ENCODE measurements at places on chromosomes 4 and X.

DNA sequence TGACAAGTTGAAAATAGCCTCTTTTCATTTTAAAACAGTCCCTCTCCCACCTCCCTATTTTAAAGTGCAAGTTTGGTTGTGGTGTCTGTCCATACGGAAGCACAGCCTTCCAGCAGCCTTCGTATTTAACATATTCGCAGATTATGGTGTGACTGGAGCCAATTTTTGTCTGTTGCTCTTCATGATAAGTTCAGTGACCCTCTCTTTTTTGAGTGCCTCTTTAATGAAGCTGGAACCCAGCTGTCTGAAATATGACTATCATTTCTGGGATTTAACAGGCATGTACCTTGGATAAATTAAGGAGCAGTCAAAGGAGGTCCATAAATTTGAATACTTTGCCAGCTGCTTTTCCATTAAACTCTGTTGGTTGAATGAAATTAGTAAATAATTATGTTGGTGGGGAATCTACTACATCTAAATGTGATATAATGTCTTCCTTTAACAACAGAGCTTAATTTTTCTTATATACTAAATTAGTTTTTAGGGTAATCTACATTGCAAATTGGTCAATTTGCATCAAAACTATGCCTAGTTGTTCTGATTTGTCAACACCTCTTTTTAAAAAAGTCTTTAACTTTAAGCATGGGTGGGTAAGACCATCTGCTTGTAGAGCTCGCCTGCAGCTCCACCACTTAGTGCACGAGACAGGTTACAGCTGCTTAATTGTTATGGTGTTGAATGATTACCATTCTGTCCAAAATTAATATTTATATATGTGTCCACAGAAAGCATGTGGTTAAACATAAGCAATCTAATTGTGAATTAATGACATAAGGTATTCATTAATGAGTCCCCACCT, 216.6 kb downstream of the DCTD start:
- DNase-seq = no peak

DNA sequence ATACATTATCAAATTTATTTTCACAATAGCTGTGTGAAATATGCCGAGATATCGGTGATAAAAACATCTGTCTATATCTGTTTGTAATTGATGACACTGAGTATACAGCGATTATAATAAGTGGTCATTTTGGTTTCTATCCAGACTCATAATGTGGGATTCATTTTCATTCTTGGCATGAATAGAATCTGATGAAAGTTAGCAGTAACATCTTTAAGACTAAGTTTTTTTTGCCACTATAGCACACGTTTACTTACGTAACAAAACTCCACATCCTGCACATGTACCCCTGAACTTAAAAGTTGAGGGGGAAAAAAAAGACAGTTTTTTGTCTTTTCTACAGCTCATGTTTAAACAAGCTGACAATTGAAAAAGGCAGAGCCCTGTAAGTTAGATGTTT, 86.4 kb downstream of the PPA2 start:
- DNase-seq = no peak

GRCh38 chr4:65265526-65265925, 404.8 kb downstream of the EPHA5 start:
- DNase-seq = no peak

- DNase-seq = no peak
Observed at GRCh38 chr4:56773346-56773745, 48.2 kb downstream of the SPINK2 start.

DNA sequence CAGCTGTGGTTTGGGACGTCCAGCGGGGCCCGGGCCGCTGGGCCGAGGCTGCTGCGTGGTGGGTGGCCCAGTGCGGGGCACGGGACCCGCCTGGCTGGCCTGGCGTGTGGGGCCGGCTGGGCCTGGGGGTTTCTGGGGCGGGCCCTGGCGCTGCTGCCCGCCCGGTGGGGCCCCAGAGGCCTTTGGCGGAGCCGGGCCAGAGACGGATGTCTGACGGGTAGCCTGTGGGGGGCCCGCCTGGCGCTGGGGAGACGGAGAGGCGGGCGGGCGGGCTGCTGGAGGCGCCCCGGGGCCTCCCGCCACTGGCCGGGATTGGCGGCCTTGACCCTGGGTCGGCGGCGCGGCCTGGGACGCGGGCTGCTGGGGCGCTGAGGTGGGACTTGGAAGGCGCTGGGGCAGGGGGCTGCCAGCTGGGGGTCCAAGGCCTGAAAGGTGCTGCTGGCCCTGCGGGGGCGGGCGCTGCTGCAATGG, 8.1 kb upstream of the TIMP1 start:
- no peak for DNase-seq

DNA sequence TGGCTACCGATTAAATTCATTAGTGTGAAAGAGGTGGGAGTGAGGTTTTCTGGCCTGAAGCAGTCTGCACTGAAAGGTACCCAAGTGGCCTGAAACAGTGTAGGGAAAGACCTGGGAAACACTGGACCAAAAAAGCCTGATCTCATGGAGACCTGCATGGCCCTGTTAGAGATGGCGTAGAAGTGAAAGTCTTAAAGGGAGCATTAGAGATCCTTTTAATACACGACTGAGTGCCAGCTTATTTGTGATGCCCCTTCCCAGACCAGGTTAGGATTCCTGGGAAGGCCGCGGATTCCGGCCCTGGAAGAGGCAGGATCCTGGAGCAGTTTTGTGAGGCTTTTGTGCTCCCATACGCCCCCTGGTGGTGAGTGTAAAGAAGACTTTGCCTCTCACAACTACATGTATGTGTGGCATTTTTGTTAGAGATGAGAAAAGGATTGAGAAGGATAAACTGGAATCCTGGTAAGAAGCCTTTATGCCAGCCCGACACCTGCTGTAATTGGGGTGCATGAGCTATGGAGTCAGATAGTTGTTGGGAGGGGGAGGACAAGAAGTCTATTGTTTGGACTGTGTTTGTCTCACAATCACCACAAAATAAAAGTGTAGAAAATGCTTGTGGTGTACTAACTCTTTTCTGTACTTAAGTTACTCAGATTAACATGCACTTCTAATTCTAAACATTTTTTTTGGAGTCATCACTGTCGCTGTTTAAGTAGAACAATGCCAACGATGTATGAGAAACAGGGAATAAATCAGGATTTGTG, 54.0 kb downstream of the JADE1 start:
- DNase-seq = peak; percentile 33

GRCh38 chr4:165190591-165191347, 16.6 kb upstream of the KLHL2 start:
- no peak for DNase-seq

DNA sequence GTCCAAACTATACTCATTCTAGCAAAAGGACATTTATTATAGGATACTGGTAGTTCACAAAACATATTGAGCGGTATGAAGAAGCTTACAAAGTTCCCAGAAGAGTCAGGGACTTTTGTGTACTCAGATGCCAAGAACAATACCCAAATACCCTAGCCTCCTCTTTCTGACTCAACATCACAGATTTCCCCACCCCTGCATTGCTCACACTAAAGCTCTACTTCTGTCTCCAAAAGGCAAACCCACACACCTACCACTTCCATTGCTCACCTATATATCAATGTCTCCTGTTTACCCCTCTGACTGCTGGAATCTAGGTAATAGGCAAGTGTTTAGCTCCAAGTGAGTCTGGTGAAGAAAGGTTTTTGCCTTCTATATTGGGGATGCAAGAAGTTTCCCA, 100.7 kb upstream of the HCCS start:
- DNase-seq = no peak
